Kasumi-1 (cell line): ENCODE measurements at places on chromosomes 7 and 10.

GRCh38 chr7:137871170-137871915 is 24.6 kb upstream of the DGKI start:
- DNase-seq = no peak

GRCh38 chr10:126373972-126374371 is 14.3 kb downstream of the ADAM12 start:
- DNase-seq = no peak

DNA sequence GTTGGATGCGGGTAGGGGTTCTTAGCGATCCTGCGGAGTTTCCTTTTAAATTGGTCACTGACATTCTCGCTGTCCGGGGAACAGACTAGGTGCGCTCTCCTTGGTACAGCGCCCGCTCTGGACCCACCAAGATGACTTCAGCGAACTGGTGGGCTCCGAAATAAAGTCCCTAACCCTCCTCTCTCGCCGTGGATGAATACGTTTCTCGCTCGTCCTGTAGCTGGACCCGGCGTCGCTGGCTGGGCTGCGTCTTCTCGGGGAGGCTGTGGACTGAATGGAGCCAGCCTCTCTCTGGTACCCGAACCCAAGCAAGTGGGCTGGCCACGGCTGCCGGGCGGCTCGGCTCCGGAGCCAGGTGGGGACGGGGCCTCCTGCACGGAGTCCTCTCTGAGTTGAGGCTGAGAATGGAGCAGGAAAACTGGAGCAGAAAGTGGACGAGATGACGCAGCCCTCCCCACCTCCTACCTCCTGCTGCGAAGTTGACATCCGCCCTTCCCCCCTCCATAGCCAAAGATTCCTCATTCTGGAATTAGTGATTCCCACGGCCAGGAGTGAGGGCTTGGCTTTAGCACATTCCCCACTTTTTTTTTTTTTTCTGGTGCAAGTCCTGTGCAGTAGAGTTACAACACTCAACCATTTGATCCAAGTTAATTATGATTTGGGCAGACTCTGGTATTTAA is 1.5 kb downstream of the UNC5B start:
- no peak for DNase-seq

DNA sequence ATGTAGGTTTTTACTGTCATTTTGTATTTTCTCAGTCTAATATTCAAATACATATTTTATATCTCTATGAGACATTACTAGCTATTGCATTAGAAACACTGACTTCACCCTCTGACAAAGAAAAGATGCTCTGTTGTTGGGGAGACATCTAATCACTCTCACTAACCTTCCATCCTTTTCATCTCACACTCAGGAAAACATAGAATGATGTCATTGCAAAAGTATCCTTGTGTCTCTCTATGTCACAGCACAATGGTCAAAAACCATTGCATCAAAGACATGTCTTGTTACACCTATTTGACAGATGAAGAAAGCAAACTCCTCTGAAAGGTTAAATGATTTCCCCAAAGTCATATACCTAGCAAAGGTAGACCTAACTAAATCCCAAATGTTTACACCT is 231.3 kb upstream of the PTN start:
- no peak for DNase-seq

DNA sequence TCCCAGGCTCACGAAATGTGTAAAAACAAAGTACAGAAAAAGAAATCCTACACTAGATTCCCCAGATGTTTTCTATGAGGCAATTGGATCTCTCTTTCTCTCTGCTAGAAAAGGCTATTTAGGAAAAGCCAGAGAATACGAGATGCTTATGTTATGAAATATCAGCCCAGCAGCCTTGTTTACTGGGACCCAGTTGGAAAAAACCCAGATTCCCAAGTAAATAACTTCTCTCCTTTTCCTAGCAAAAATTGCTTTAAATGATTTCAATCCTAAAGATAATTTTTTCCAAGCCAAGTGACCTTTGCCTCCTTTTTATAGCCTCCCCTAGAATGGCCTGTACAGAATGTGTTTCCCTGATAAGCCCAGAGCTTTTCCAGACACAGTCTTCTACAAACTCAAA is 199.3 kb downstream of the PLXNA4 start:
- DNase-seq = no peak

GRCh38 chr10:14478604-14479003 is 147.9 kb upstream of the FRMD4A start:
- peak; percentile 66 for DNase-seq
